ENCODE measurements at places on chromosomes 5 and 9.

GRCh38 chr9:127773981-127774380 lies 4.5 kb downstream of the SH2D3C start:
- no peak for DNase-seq

- DNase-seq, result no peak
Measured at GRCh38 chr9:84940294-84940693, 270.8 kb downstream of the NTRK2 start.

DNA sequence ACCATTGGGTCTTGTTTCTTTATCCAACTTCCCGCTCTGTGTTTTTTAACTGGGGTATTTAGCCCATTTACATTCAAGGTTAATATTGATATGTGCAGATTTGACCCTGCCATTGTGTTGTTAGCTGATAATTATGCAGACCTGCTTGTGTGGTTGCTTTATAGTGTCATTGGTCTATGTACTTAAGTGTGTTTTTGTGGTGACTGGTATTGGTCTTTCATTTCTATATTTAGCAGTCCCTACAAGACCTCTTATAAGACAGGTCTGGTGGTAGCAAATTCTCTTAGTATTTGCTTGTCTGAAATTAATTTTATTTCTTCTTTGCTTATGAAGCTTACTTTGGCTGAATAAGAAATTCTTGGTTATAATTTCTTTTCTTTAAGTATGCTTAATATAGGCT lies 698.1 kb downstream of the DTWD2 start:
- DNase-seq, result no peak

DNA sequence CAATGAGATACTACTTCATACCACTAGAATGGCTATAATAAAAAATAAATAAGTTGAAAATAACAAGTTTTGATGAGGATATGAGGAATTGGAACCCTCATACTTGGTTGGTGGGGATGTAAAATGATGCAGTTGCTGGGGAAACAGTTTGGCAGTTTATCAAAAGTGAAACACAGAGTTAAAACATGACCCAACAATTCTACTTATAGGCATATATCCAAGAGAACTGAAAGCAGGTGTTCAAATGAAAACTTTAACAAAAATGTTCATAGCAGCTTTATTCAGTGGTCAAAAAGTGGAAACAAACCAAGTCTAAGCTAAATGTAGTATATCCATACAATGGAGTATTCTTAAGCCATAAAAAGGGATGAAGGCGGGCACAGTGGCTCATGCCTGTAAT lies 13.1 kb upstream of the LHFPL2 start:
- DNase-seq, result no peak

- DNase-seq, result no peak
Measured at GRCh38 chr5:78653681-78654366, 5.3 kb upstream of the LHFPL2 start.

All from NCI-H345 (cell line).